ENCODE measurements at places on chromosomes 5 and 9. TPM values are rescaled to one million over a fixed set of nuclear protein-coding genes. Genes with fewer than 3 reads are reported as not detected.
A peak's percentile ranks its signal among the peaks of the same experiment; 100 is the strongest.

GRCh38 chr5:39160576-39161213, 58.7 kb downstream of the FYB1 start:
- no peaks in the 10 kb centered on the region for H3K4me1 ChIP-seq
- no peaks in the 10 kb centered on the region for H3K27me3 ChIP-seq
- H3K27ac ChIP-seq = no peak overlapping the region

GRCh38 chr9:135770203-135770535, 68.2 kb downstream of the KCNT1 start:
- H3K4me1 ChIP-seq = no peaks in the 10 kb centered on the region
- DNase-seq = no peak
- no peaks in the 10 kb centered on the region for H3K36me3 ChIP-seq
- peaks cover 4% of the 10 kb centered on the region for H3K27me3 ChIP-seq
- no peak overlapping the region for H3K4me3 ChIP-seq

- H3K27me3 ChIP-seq = no peaks in the 10 kb centered on the region
- peak overlapping the region; percentile 35 for H3K4me3 ChIP-seq
- peak; percentile 67 for DNase-seq
- peaks cover 13% of the 10 kb centered on the region for H3K4me1 ChIP-seq
These were observed 32.5 kb downstream of the FAM240B start for GRCh38 chr9:38687389-38687842.

DNA sequence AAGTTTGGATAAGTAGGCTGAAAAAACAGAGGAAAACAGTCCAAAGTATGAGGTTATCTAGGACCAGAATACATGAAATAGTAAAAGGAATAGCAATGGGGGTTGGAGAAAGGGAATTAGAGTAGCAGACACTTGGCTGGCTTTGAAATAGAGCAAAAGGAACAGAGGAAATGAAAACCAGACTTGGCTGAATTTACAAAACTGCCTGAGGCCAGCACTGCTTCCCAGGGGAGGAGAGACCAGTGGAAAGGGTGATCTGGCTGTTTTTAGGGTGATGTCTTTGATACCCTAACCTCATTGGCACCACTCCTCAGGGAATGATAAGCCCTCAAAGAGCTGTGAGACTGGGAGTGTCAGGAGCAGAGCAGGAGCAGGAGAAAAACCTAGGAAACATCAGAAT, 413.4 kb upstream of the SLC30A5 start:
- H3K27me3 ChIP-seq = no peaks in the 10 kb centered on the region
- H3K36me3 ChIP-seq = no peaks in the 10 kb centered on the region
- DNase-seq = no peak
- no peak overlapping the region for H3K27ac ChIP-seq
- no peaks in the 10 kb centered on the region for H3K4me1 ChIP-seq

- no peak for DNase-seq
- H3K27ac ChIP-seq = no peak overlapping the region
- no peaks in the 10 kb centered on the region for H3K4me1 ChIP-seq
- H3K36me3 ChIP-seq = no peaks in the 10 kb centered on the region
- H3K4me3 ChIP-seq = no peak overlapping the region
These were observed 68.5 kb downstream of the SLC24A2 start for GRCh38 chr9:19720377-19720776.

GRCh38 chr9:16540743-16541613, 329.5 kb downstream of the BNC2 start:
- H3K4me1 ChIP-seq = no peaks in the 10 kb centered on the region
- H3K27me3 ChIP-seq = no peaks in the 10 kb centered on the region
- H3K27ac ChIP-seq = no peak overlapping the region

- H3K27me3 ChIP-seq = peaks cover 4% of the 10 kb centered on the region
- DNase-seq = no peak
- no peaks in the 10 kb centered on the region for H3K4me1 ChIP-seq
These were observed 169.8 kb downstream of the INSYN2B start for GRCh38 chr5:169810524-169810923.

DNA sequence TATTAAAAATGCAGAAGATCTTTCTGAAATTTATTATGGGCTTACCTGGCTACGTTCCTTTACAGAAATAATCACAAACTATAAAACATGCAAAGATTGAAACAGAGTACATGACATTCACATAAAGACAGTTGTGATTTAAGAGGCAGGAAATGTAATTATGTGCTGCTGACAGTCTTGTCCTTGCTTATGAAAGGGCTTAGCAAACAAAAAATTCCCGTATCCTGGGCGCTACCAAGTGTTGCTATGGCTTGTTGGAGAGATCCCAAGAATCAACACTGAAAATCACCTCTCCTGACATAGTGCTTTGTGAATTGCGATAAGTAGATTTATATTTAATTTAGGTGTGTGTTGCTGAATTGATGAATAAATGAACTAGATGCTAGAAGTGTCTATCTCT, 352.5 kb upstream of the C9orf72 start:
- H3K27ac ChIP-seq = no peak overlapping the region
- no peaks in the 10 kb centered on the region for H3K36me3 ChIP-seq
- H3K4me3 ChIP-seq = no peak overlapping the region
- no peaks in the 10 kb centered on the region for H3K27me3 ChIP-seq
- DNase-seq = no peak
- no peaks in the 10 kb centered on the region for H3K4me1 ChIP-seq

- H3K4me3 ChIP-seq = no peak overlapping the region
- peaks cover 17% of the 10 kb centered on the region for H3K36me3 ChIP-seq
- H3K27ac ChIP-seq = no peak overlapping the region
- H3K27me3 ChIP-seq = no peaks in the 10 kb centered on the region
- H3K4me1 ChIP-seq = peaks cover 20% of the 10 kb centered on the region
- DNase-seq = no peak
These were observed 9.1 kb downstream of the UBAC1 start for GRCh38 chr9:135951889-135952663.

DNA sequence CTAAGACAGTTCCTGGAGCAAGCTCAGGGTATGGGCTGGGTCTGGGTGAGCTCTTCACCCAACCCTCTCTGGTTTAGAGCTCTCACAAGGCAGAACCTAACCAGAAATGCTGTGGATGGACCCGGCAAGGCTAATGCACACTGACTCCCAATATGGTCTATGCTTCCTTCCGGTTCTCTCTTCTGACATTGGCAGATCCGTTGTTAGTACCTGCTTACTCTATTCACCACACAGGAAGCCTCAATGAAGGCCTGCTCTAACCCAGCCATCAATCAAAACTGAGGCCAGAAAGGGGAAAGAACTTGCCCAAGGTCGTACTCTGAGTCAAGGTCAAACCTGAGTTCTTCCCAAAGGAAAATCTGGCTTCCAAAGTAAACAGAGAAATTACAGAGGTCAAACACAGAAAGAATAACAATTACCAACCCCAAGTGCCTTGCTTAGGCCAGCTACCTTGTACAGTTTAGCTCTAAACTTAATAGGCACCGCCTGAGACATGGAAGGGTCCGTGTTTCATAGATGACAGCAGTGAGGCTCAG, 46.0 kb upstream of the AKNA start:
- no peaks in the 10 kb centered on the region for H3K27me3 ChIP-seq
- H3K4me3 ChIP-seq = no peak overlapping the region
- H3K4me1 ChIP-seq = no peaks in the 10 kb centered on the region
- no peaks in the 10 kb centered on the region for H3K36me3 ChIP-seq

DNA sequence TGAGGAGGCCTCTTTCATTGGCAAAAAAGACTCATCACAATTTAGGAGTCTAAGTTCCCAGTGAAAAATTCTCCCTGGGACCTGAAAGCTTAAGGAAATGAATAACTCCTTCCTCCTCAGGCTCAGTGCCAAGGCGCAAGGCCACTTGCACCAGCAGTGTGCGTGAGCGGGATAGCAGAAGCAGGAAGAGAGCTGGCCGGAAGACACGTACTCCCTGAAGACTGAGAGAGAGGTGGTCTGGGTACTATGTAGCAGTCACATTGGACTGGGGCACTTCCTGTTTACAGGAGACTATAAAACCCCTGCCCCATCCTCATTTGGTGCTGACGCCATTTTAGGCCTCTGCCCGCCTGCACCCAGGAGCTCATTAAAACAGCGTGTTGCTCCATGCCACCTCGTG, 66.3 kb upstream of the IL33 start:
- H3K4me3 ChIP-seq = no peak overlapping the region
- H3K27ac ChIP-seq = no peak overlapping the region
- DNase-seq = peak; percentile 31
- H3K36me3 ChIP-seq = no peaks in the 10 kb centered on the region

DNA sequence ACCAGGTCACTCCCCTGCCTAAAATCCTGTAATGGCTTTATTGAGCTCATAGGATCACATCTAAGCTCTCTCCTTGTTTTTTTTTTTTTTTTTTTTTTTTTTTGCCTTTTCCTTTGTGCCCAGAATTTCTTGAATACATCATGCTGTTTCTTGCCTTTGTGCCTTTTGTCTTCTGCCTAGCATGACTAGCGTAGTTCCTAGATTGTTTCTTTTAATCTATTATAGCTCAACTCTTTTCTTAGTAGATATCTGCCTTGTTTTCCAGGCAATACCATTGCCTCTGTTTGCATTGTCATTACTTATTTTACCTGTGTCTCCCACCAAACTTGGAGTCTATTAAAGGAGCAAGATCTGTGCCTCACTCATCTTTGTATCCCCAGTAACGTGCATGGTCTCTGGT, 106.1 kb upstream of the C9orf72 start:
- no peak overlapping the region for H3K4me3 ChIP-seq
- no peaks in the 10 kb centered on the region for H3K36me3 ChIP-seq
- no peak overlapping the region for H3K27ac ChIP-seq
- no peaks in the 10 kb centered on the region for H3K4me1 ChIP-seq

GRCh38 chr5:124718380-124718789, 28.1 kb downstream of the ZNF608 start:
- H3K27me3 ChIP-seq = no peaks in the 10 kb centered on the region
- no peak overlapping the region for H3K27ac ChIP-seq
- H3K4me3 ChIP-seq = no peak overlapping the region
- H3K36me3 ChIP-seq = no peaks in the 10 kb centered on the region
- DNase-seq = no peak

GRCh38 chr9:9598723-9599122, 1014.1 kb downstream of the PTPRD start:
- H3K4me1 ChIP-seq = no peaks in the 10 kb centered on the region
- DNase-seq = no peak

DNA sequence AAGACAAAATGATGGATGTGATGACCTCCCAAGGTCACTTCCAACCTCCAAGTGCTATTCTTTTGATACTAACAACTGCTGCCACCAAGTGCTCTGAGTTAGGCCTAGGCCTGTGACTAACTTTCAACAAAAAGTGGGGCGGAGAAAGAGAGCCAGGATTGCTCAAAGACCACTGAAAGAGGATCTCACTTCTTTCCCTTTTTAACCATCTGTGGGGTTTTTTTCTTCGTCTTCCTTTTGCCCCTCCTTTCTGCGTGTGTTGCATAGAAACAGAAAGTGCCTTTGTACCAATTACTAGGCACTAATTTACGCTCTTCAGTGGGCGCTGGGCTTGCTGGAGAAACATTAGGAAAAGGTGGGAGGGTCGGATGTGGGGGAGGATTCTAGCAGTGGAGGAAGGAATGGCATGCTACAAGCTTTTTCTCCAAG, 8.0 kb downstream of the KLF9 start:
- H3K27me3 ChIP-seq = no peaks in the 10 kb centered on the region
- peaks cover 89% of the 10 kb centered on the region for H3K4me1 ChIP-seq
- no peak for DNase-seq
- peak overlapping the region; percentile 78 for H3K27ac ChIP-seq
- no peak overlapping the region for H3K4me3 ChIP-seq

- no peaks in the 10 kb centered on the region for H3K36me3 ChIP-seq
- H3K4me1 ChIP-seq = no peaks in the 10 kb centered on the region
- H3K4me3 ChIP-seq = no peak overlapping the region
- DNase-seq = no peak
- H3K27me3 ChIP-seq = no peaks in the 10 kb centered on the region
These were observed 67.2 kb upstream of the MEGF10 start for GRCh38 chr5:127223256-127223974.

DNA sequence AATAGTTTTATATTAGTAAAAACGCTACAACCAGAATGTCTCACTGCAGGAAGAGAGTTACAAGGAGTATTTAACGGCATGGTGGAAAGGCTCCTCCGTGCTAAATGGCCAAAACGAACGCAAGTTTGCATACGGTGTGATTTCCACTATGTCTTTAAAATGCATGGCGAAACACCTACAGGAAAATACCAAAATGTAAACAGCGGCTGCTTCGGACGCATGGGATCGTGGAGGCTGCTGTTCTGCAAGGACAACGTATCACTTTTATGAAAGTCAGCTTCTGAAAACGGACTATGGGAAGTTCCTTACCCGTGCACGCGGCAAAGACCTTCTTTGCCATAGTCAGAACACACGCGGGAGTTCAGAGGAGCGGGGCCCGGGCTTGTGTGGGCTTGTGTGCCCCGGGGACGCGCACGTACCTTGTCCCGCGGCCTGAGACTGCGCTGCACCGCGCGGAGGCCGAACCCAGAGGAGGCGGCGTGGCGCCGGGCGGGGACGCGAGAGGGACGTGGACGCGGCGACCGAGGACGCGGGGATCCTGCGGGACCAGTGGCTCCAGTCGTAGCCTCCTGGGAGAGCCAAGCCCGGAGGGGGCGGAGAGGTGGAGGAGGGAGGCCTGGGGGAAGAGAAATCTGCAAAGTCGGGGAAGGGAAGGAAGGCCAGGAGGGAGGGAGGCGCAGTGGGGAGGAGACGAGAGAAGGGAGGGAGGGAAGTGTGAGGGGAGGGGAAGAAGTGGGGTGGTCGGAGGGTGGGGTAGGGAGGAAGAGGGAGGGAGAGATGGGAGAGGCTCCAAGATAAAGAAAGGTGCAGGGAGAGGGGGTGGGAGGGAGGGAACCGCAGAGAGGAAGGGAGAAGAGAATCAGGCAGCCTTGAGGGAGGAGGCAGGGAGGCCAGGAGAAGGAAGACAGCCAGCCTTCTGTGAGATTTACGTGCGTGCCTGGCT, at the start of gene CMBL:
Gene CMBL, minus strand, starts transcription at position 697 of the 943 bp plus-strand sequence. CDS start 17,140 bp downstream, outside the sequence.
- no peaks in the 10 kb centered on the region for H3K36me3 ChIP-seq
- peak within 1 kb of the TSS; percentile 82 for H3K27ac ChIP-seq
- DNase-seq = peak; percentile 52
- H3K27me3 ChIP-seq = no peaks in the 10 kb centered on the region
- H3K4me3 ChIP-seq = peak within 1 kb of the TSS; percentile 62

Gene OLFM1
- total RNA-seq = 11.8 TPM

Gene COX7C
- total RNA-seq = 1,528 TPM

Gene PCDHA10
- 0.15 TPM for total RNA-seq

Gene LHX2
- total RNA-seq = 1.3 TPM

Gene TAF11L5
- total RNA-seq = not detected

Gene TMEM267
- 8.0 TPM for total RNA-seq

Gene TMEM232
- total RNA-seq = 4.0 TPM

Data from heart left ventricle (tissue), 16 donors.